ENCODE measurements at places on chromosomes 13 and 19.

GRCh38 chr13:60260440-60260839, 96.7 kb upstream of the DIAPH3 start:
- no peak for DNase-seq

DNA sequence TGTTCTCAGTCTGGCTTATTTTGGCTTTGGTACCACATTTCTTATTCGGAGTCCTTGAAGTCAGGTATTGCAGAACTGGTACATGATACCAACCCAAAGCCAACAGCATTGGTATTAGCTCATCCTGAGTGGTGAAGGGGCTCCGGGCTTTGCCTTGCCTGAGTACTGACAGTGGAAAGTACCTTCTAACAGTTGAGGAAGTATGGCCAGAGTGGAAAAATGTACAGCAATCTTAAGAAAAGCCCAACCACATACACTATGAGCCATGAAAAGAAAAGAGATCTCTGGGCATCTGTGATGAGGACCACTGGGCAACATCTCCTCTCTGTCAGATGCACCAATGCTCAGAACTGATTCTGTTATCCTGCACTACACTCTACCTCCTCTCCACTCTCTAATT, 8.3 kb downstream of the LCP1 start:
- DNase-seq, result no peak

- no peak for DNase-seq
These were observed 2.4 kb downstream of the LENG8 start for GRCh38 chr19:54451331-54451871.

DNA sequence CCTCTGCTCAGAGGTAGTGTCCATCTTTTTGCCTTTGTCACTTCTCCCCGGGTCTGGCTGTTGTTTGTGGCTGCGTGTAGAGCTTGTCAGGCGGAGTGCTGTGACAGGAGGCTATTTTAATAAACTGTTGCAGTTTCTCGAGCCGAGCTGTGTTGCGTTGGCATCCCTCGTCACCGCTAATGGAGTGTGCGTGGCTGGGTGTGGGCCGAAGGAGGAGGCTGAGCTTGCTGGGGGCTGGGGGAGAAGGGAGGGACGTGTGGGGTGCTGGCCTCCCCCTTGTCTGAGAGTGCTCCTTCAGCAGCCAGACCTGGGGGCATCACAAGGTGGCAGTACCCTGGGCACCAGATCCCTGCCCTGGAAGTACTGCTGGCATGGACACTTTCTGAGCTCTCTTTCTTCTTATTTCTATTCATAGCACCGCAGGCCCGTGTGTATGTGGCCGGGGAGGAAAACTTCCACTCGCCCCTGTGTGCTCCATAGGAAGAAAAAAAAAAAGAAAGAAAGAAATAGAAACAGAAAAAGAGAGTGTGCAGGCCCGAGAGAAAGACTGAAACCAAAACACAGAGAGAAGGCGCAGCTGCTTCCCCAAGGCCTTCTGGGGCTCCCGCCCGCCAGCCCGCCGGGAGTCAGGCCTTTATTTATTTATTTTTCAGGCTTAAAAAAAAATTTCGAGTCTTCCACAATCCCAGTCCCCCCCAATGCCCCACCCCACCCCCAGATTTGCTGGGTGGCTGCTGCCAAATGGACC, 27.0 kb downstream of the NFIX start:
- DNase-seq, result no peak

GRCh38 chr19:2805991-2806649, 13.5 kb upstream of the ZNF554 start:
- no peak for DNase-seq

GRCh38 chr13:101739382-101740178, 287.1 kb downstream of the ITGBL1 start:
- DNase-seq, result no peak

- DNase-seq, result no peak
These were observed 73.5 kb upstream of the IRS2 start for GRCh38 chr13:109859898-109860297.

DNA sequence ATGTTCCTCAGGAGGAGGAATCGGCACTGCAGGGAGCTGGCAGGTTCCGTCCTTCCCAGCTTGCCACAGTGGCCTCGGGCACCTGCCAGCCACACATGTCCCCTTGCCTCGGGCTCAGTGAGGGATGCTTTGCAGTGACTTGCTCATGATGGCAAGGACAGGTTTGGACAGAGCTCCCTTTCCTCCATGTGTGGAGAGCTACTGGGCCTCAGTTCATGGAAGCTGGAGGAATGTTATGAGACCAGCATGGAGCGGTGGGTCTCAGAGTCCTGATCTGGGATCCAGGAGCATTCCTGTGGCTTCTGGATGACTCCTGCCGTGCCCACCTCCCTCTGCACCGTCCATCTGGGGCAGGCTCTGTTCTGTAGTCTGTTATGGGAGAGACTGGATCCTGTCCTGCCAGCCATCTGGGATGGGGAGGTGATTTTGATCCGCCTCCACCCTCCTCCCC, 59.2 kb downstream of the SIPA1L3 start:
- no peak for DNase-seq

DNA sequence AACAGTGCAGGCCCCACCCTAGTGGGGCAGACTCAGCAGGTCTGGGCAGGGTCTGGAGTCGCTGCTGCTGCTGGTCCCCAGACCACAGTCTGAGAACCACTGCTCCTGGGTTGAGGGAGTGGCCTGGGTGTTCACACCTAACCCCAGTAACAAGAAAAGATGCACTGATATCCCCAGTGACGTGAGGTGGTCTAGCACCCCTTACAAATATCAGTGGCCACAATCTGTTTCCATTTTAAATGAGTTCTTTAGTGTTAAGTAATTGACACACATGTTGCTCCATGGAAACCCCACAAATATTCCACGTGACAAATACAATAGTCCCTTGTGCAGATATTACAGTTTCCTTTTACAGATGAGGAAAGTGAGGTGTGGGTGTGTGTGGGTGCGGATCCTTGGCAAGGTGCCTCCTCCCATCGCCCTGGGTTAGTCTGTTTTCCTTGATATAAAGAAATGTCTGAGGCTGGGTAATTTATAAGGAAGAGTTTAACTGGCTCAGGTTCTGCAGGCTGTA, 96.3 kb upstream of the GPR183 start:
- no peak for DNase-seq

DNA sequence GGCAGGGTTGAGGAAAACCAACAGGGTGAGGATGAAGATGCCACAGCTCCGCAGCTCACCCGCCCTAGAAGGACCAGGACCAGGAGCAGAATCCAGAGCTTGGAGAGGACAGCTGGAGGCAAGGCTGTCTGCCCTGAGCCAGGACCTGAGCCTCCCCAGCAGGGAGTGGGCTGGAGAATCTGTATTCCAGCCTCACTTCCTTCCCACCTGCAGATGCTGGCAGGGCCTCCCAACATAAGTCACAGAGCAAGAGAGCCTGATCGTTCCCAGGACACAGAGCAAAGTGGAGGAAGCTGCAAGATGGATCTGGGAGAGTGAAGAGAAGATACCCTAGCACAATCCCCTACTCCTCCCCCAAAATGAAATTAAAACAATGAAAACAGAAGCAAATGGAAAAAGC, 61.7 kb upstream of the WASF3 start:
- DNase-seq, result no peak

DNA sequence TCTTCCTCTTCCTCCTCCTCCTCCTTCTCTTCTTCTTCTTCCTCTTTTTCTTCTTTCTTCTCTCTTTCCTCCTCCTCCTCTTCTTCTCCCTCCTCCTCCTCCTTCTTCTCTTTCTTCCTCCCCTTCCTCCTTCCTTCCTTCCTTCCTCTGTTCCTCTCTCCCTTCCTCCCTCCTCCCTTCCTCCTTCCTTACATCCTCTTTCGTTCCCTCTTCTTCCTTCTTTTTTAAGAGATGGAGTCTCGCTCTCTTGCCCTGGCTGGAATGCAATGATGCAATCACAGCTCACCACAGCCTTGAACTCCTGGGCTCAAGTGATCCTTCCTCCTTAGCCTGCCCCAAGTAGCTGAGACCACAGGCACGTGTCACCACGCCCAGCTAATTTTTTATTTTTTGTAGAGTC, 13.2 kb downstream of the EHD2 start:
- DNase-seq, result no peak

- DNase-seq, result no peak
These were observed 298.3 kb upstream of the DACH1 start for GRCh38 chr13:72165276-72165675.

GRCh38 chr19:51433043-51433442, 15.6 kb upstream of the SIGLEC10 start:
- no peak for DNase-seq

- DNase-seq, result no peak
These were observed 35.4 kb downstream of the RFX2 start for GRCh38 chr19:6074709-6075403.

DNA sequence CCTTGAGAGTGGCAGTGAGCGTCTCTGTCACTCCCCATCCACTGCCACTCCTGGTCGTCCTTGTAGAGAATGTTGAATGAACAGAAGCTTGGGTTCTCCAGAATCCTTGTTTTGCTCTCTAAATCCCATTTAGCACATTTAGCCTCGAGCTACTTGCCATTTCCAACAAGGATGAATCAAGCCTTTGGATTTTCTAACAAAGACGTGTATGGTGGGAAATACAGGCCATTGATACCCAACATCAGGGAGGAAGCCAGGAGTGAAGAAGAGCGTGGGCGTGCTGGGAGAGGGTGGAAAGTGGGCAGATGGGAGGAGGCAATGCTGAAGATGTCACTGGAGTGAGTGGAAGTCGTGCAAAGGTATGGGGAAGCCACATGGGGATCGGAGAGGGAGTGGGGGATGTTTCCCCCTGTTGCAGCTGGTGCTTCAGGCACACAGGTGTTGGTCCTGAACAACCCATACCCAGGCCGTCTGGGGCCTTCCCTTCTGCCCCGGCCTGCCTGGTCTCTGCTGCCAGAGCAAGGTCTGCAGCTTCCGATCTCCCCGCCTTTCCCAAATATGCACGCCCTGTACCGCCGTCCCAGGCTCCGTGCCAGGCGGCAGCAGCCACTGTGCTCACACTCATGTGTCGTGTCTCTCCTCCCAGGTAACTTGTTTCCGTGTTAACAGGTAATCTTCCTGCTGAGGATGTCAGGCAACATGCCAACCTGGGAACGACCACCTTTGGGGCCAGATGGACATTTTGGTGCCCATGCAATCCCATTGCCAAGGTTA, 48.7 kb downstream of the ZIC5 start:
- DNase-seq, result no peak

DNA sequence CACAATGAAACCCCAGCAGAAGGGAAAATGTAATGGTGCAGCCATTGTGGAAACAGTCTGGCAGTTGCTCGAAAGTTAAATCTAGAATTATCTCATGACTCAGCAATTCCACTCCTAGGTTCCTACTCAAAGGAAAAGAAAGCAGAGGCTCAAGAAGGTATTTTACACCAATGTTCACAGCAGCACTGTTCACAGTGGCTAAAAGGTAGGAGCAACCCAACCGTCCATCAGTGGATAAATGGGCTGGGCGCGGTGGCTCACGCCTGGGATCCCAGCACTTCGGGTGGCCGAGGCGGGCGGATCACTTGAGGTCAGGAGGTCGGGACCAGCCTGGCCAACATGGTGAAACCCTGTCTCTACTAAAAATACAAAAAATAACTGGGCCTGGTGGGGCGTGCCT, 25.9 kb downstream of the ZFR2 start:
- DNase-seq, result no peak

DNA sequence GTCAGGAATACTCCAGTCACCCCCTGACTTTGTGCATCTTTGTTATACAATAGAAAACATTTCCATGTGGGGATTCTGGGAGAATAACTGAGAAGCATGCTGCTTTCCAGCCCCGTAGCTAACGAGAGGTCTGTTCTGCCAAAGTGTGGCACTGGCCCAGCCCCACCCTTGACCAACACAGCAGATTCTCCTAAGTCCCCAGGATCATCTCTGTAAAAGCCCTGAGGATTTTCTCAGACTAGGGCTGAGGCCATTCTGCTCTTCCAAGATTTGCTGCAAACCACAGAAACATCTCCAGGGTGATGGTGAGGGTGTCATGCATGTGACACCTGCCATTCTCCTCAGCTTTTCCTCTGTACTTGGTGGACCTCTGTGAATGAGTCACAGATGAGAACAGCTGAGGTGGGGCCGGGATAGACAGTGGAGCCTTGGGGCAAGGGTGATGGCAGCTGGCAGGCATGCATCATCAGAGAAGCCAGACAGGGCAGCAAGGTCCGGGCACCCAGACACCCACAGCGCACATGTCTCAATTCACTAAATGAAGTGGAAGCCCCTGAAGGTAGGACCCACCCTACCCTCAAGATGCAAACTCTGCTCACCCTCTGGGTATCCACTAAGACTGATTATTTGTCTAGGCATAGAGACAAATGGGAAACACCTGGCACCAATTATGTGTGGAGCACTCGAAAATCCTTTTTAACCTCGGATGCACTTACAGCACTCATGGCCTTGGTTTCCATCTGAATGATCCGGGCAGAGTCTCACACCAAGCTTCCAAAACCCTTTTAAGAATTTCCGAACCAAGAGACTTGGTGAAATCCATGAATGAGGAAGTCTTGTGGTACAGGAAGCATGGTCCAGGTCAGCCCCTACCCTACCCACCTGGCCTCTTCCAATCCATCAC, 20.1 kb upstream of the DOCK9 start:
- no peak for DNase-seq

DNA sequence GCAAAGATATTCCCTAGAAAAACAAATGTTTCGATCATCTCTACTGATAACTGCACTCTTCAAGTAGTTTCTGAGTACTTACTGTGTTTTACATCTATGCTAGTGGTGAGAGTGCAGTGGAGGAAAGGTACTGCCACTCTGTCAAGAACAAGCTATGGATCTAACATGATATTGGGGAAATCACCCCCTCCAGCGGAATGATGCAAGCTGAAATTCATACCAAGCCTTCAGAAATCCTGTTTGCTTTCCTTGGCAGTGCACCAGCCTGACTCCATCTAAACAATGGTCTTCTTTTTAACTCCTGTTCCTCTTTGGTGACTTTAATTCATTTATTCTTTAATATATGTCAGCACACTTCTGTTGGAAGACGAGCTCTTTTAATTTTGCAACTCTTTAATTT, 238.0 kb downstream of the PCDH9 start:
- DNase-seq, result no peak

DNA sequence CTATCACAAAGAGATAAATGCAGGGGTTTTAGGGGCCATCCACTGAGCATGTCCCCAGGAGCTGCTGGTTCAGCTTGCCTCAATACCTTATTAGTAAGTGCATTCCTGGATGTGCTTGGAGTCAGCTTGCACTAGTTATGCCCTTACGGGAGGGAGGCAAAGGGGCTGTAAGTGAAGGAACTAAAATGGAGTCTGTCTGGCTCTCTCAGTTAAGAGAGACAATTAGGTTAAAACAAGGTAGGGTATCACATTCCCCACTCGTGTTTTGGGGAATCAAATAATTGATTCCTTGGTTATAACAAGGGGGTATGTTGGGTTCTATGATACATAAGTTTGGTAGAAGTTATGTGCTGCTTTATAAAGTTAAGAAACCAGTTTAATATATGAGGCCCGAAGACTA, 78.9 kb downstream of the ZNF100 start:
- DNase-seq, result no peak

GRCh38 chr19:16258440-16258903, 60.8 kb downstream of the AP1M1 start:
- DNase-seq, result no peak

Data from activated CD4-positive, alpha-beta T cell treated with anti-CD3 and anti-CD28 coated beads, Interleukin-2, amount 50 U/mL, for 24 hours (primary cell).